Peyer's patch (tissue), 4 donors: ENCODE measurements at places on chromosomes 16 and 17.

GRCh38 chr17:19645734-19646201, 2.8 kb upstream of the ALDH3A2 start:
- no peak overlapping the region for H3K27ac ChIP-seq
- no peaks in the 10 kb centered on the region for H3K36me3 ChIP-seq
- peak; percentile 80 for DNase-seq

DNA sequence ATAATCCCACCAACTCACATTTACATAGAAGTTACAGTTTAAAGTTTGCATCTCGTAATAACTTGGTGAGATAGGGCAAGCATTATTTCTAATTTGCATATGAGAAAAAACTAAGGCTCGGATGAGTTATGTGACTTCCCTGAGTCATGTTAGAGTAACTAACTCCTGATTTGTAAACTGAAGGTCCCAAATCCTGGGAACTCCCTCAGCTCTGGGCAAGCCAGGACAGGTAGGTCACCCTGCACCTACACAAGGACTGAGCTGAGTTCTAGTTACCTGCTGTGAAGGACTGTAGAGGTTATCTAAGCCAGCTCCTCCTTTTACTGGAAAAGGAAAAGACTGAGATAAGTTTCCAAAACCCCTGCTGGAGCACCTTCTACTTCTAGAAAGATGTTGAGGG, 92.1 kb upstream of the HLF start:
- H3K27me3 ChIP-seq = no peaks in the 10 kb centered on the region
- DNase-seq = no peak
- no peak overlapping the region for H3K27ac ChIP-seq
- peaks cover 6% of the 10 kb centered on the region for H3K4me1 ChIP-seq
- no peaks in the 10 kb centered on the region for H3K36me3 ChIP-seq
- H3K4me3 ChIP-seq = no peak overlapping the region

GRCh38 chr16:28935924-28936783, 4.4 kb downstream of the CD19 start:
- no peaks in the 10 kb centered on the region for H3K4me1 ChIP-seq
- DNase-seq = peak; percentile 65
- H3K27me3 ChIP-seq = no peaks in the 10 kb centered on the region

DNA sequence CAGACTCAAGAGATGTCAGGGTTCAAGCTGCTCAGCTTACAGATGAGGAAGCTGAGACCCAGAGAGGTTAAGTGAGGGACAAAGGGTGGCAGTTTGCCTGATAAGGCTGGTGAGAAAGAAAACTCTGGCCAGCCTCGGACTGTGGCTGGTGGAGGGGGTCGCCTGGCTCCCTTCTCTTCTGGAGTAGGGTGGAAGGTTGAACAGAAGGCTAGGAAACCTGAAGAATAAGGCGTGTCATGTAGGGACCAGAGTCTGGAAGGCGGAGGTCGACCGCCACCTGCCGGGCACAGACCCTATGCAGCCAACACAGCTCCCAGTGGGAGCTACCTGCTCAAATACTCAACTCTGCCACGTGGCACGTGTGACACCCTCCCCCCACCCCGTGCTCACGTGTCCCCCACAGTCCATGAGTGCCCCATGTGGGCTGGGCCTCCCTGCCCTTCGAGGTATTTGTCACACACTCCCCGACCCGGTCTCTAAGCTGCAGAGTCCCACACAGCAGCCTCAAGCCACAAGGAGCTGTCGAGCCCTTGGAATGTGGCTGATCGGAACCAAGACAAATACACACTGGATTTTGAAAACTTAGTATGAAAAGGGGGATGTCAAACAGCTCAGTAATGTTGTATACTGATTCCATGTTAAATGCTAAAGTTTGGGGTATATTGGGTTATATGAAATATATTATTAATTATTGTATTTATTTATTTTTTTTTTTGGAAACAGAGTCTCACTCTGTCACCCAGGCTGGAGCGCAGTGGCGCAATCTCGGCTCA, 11.8 kb downstream of the HID1 start:
- H3K36me3 ChIP-seq = no peaks in the 10 kb centered on the region
- no peaks in the 10 kb centered on the region for H3K4me1 ChIP-seq
- DNase-seq = peak; percentile 76
- H3K4me3 ChIP-seq = no peak overlapping the region
- H3K27ac ChIP-seq = no peak overlapping the region

- no peaks in the 10 kb centered on the region for H3K36me3 ChIP-seq
- no peak overlapping the region for H3K27ac ChIP-seq
- DNase-seq = no peak
- no peak overlapping the region for H3K4me3 ChIP-seq
- no peaks in the 10 kb centered on the region for H3K27me3 ChIP-seq
These were observed 313.3 kb upstream of the HSBP1 start for GRCh38 chr16:83494459-83494858.

DNA sequence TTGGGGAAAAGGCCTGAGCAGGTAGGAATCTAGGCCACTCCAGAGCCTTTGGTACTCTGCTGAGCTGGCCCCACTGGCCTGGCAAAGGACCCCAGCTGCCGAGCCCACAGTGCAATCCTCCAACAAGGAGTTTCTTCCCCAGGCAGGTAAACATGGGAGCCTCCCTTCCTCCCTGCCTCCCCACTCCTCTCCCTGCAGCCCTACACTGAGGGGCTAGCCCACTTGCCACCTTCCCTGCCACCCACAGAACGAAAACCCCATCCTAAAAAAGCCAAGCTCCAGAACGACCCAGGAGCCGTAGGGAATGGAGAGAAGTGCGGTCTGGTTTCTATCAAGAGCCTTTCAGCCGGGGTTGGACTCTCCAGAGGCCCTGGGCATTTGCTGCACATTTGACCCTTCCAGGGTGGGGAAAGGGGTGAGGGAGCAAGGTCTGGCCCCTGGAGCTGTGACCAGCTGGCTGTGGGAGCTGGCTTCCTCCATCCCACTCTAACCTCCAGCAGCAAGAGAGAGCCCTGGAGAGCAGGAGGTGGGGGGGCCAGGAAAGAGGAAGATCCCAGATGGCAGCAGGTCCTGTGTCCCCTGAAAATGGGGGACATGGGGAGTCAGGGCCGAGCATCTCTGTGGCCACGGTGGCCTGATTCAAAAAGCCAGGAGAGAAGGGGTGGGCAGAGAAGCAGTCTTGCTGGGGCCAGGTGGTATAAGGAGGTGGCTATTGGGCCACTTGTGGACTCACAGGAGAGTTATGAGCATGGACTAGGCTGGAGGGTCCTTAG, 1.3 kb downstream of the HID1 start:
- H3K4me3 ChIP-seq = peak overlapping the region; percentile 62
- DNase-seq = no peak
- no peaks in the 10 kb centered on the region for H3K36me3 ChIP-seq
- H3K27ac ChIP-seq = peak overlapping the region; percentile 73
- no peaks in the 10 kb centered on the region for H3K27me3 ChIP-seq
- peaks cover 30% of the 10 kb centered on the region for H3K4me1 ChIP-seq

DNA sequence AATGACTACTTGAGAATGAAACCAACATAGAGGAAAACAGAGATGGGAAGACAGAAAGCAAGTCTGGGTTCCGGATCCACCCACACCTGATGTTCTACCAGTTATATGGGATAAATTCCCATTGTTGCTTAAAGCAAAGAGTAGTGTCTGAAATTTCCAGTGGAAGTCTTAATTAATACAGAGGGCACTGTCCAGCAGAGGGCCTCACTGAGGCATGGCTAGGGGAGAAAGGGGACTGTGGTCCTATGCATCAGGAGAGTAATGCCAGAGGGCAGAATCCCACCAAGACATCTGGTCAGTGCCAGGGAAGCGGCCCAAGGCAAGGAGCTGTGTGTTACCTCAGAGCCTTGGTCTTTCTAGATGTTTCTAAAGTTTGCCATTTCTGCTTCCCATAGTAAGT, 7.5 kb upstream of the UMOD start:
- H3K27me3 ChIP-seq = no peaks in the 10 kb centered on the region
- no peak overlapping the region for H3K4me3 ChIP-seq
- no peaks in the 10 kb centered on the region for H3K36me3 ChIP-seq
- DNase-seq = no peak
- H3K27ac ChIP-seq = no peak overlapping the region
- H3K4me1 ChIP-seq = no peaks in the 10 kb centered on the region

DNA sequence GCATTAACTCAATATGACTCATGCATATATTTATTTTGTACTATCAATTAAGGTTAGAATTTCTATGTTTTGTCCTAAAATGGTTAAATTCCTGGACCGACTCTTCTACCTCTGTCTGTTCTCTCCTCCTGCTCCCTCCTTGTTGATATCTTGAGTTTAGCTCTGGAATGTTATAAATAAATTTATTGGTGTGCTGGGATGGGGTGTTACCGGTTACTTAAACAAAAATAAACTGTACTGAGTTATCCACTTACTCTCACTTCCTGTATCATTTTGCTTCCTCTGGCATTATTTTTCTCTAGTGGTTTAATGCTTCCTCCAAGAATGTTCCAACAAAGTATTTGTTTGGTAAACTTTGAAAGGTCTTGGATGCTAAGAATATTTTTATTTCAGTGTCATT, 120.1 kb downstream of the ABCA8 start:
- no peaks in the 10 kb centered on the region for H3K27me3 ChIP-seq
- DNase-seq = no peak
- H3K36me3 ChIP-seq = no peaks in the 10 kb centered on the region
- H3K27ac ChIP-seq = no peak overlapping the region
- no peak overlapping the region for H3K4me3 ChIP-seq

- no peak overlapping the region for H3K27ac ChIP-seq
- H3K4me3 ChIP-seq = no peak overlapping the region
- H3K36me3 ChIP-seq = no peaks in the 10 kb centered on the region
- no peaks in the 10 kb centered on the region for H3K4me1 ChIP-seq
- H3K27me3 ChIP-seq = no peaks in the 10 kb centered on the region
These were observed 119.3 kb upstream of the TBX2 start for GRCh38 chr17:61280338-61280737.

DNA sequence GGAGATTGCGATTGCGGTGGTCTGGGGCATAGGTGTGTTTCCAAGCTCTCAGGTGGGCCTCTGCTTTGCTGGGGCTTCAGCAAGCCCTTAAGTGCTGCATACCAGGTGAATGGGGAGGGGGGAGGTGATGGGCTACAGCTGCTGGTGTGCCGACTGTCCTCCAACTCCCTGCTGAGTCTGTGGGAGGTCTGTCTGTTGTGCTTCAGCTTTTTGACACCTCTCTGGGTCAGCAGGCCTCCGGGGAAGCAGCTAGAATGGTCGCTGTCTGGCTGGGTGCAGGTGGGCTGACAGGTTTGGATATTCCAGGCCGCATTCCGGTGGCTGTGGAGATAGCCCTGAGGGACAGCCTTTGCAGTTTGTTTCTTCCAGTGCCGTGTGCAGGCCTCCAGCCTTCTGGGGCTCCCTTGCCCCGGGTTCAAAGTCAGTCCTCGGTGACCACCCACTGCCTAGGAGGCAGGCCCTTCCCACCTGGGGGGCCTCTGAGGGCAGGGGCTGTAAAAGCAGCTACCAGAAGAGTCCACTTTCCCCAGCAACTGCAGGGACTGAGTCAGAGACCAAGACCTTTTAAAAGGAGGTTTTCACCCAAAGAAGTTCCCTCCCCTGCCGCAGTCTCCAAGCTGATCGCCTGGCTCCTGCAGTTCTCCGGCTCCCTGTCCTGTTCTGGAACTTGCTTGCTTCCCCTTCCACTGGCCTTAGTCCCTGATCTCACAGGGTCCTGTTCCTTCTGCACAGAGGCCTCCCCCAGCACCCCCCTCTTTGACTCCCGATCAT, 2.0 kb upstream of the TTYH2 start:
- H3K36me3 ChIP-seq = no peaks in the 10 kb centered on the region
- DNase-seq = no peak
- no peaks in the 10 kb centered on the region for H3K27me3 ChIP-seq
- H3K4me1 ChIP-seq = peaks cover 4% of the 10 kb centered on the region

DNA sequence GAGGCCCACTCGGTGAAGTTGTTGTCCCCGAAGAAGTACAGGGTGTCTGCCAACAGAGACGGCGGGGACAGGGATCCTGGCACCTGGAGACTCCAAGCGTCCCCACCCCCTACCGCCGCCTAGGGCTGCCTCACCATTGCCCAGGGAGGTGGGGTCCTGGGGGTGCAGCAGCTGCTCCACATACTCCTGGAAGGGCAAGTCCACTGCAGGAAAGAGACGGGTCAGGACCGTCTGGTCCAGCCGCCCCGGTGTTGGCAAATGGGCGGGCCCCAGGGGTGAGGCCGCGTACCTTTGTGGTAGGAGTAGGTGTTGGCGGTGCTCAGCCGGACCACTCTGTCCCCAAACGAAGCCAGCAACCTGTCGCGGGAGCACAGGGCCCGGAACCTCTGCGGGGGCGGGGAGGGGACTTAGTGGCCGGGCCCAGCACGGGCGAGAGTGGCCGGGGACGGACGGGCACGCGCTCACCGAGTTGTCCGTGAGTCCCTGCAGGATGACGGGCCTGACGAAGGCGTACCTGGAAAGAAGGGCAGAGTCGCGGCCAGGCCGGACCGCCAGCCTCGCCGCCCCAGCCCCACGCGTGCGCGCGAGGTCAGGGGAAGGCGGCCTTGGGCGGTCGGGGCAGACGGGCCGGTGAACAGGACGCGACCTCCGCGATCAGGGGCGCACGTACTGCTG, 601 bp downstream of the JMJD8 start:
- no peaks in the 10 kb centered on the region for H3K36me3 ChIP-seq
- peak overlapping the region; percentile 83 for H3K4me3 ChIP-seq

DNA sequence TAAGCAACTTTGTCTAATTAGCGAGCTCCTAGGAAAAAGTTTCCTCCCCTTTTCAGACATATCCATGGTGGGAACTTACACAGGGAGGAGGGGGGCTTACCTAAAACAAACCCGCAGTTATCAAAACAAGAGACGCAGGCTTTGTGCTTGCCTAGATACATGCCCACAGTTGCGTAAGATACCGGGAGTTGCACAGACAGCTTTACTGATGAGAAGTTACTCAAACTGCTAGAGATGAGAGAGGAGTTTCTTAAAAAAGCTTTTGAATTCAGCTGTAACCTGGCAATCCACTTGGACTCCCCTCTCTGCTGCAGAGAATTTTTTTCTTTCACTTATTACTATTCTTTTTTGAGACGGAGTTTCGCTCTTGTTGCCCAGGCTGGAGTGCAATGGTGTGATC, 6.8 kb upstream of the ZP2 start:
- no peaks in the 10 kb centered on the region for H3K4me1 ChIP-seq
- no peak overlapping the region for H3K27ac ChIP-seq
- H3K4me3 ChIP-seq = no peak overlapping the region
- no peak for DNase-seq
